ENCODE measurements at places on chromosomes 5 and 9.

GRCh38 chr9:10003047-10003446, 609.8 kb downstream of the PTPRD start:
- peak; percentile 10 for DNase-seq

DNA sequence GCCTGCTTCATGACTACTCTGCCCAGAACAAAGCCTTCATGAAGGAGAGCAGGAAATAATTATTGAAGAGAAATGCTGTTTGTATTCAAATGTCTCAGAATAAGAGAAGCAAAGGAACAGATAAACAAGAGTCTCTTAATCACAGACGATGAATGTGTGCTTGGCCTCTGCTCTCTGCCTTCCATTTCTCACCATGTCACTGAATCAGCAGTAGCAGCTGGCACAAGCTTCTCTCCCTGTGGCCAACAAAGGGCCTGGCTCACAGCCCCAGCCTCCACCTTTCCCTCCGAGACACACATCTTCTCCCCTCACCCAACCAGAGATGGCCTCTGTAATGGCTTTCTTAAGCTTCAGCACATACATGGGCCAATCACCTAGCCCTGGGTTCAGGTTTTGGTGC, 128.1 kb upstream of the SLIT3 start:
- DNase-seq = no peak

DNA sequence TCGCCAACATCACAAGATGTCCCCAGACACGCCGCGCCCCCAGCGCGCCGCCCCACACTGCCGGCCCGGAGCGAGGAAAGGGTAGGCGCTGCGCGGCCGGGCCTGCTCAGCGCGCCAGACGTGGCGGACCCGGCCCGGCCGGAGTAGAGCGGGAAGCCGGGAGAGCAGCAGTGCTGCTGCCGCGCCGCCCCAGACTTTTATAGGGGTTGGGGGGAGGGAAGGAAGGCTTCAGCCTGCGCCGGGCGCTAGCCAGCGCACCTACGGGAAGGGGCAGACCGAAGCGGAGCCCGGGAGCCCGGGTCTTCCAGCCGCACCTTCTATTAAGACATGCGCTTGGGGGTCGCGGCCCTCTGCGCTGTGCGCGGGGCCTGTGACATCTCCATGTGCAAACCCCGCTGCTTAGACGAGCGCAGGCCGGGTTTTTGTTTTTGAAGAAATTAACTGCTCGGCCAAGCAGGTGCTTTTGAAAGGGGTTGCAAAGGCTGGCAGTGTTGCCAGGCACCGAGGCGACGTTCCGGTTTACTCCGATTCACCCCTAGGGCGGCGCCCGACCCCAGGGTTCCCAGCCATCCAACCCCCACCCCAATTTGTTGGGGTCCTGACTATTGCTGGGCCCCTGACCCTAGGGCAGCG, 353 bp upstream of the PAX5 start:
- DNase-seq = no peak

DNA sequence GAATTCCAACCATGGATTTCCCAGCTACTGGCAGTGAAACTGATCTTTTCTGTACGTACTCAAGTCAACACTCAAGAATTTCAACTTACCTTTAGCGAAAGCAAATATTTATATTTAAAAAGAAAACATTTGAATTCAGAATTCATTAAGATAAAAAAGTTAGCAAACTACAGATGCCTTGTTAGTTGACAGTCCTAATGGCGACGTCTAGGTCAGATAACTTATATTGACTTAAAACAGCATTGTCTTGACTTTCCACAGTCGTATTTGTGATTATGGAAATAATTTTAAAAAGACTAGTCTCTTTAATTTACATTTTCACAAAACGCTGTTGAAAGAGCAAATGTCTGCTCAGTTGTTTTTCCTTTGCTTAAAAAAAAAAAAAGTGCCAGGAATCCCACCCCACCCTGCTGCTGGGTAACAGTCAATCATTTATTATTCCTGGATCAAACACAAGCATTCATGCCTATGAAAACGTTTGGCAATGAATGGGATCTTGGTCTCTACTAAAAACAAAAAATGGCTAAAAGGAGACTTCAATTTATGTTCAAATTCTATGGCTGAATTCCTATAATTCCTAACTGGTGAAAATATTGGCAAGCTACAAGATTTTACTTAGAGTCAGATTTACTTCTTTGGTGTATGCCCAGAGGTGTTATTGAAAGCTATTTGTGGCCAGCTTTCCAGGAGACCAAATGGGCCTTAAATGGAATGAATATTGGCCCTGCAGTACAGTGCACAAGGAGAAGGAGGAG, 22.0 kb downstream of the OR2S2 start:
- no peak for DNase-seq

DNA sequence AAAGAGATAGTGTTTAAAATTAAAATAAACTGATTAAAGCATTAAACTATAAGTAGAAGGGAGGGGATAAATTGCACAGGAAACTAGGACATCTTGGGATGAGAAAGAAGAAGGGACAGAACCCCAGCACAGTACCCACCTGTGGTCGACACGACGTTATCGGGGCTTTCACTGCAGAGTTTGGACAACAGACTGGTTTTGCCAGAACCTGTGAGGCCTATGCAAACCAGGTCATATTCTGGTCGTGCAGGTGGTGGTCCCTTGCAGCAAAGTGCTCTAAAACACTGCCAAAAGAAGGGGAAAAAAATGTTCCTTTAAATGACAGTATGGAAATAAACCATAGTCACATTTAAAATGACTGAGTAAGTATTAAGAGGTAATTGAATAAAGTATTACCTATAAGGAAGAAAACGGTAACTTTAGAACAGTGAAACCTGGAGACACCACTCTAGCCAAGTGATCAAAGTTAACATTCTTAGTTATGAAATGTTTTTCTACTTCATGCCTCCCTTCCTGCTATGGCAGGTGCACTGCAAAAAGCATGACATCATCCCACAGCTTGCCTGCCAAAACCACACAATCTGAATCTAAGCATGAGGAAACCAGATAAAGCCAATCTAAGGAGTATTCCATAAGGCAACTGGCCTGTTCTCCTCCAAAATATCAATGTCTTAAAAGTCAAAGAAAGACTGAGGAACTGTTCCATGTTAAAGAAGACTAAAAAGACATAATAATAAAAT, 138.6 kb downstream of the ARL15 start:
- DNase-seq = peak; percentile 71

DNA sequence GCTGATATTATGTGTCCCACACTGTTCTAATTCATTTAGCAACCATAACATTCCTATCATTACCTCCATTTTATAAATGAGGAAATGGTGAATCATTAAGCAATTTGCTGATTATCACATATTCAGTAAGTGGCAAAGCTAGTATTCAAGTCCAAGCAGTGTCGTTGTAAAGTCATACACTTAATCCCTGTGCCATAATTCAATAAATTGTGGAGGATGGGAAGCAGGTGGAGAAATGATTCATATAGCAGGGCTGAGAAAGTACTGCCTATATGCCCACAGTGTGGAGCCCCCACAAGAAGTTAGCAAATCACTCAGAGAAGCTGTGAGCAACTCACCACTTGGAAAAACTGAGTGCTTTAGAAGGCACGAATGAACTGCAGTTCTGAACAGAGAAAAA, 691.0 kb downstream of the PTPRD start:
- peak; percentile 19 for DNase-seq

- DNase-seq = no peak
Observed at GRCh38 chr5:130350131-130350530, 445.9 kb downstream of the CHSY3 start.

DNA sequence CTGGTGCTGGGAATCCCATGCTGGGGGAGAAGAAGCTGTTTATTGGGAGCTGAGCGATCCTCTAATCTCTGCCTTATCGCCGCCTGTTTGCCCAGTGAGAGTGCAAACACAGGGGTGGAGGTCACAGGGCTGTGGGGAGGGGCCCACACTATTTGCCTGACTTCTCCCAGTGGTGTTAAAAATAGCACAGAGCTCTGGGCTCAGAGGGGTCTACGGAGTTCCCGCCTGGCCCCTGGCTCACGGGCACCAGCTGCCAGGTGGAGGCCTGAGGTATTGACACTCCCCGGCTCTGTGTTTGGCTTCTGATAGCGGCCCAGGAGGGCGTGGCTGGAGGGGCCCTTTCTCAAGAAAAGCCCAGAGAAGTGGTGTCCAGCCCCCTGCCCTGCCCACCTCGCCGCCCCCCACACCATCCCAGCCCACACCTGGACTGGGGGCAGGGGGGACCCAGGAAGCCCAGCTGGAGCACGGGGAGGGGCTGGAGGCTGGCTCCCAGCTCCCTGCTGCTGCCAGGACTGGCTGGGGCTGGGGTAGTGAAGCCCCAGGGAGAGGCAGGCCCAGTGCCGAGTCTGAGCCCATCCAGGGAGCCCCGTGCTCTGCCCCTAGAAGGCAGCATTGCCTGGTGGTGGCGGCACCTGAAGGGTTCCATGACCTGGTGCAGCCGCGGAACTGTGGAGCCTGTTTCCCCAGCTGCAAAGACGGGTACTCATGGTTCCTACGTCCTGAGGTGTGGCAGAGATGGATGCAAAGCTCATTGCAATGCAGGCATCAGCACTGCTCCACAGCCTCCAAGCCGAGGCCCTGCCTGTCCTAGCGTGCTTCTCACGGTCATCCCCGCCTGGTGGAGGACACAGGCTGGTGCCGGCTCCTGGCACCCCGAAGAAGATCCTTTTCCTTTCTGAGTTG, 35.7 kb upstream of the EGFL7 start:
- peak; percentile 47 for DNase-seq

DNA sequence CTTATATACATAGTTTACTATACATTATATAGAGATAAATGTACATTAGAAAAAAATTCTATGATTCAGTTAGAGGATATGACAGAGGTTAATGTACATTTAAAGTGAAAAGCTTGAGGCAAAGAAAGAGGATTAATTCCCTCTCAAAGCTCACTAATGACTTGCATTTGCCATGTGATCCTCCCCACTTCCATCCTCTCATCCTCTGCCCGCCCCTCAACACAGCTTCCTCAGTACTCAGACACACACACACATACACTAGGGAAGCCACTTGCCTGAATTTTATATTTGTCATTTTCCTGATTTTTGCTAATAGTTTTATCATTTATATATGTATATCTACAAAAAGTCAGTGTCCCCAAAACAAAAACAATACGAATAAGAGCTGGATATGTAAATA, 764.5 kb downstream of the EFNA5 start:
- no peak for DNase-seq

DNA sequence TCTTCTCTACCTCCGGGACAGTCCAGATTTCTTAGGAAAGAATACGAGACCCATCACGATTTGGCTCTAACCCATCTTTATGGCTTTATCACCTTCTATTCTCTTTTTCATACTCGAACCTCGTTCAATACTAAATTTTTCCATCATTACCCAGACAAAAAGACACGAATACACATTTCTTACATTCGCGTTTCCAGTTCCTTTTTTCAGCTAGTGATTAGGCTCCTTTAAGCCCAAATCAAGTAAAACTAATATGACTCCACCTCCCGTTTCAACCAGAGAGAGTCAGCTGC, 506 bp downstream of the ZBTB6 start:
- no peak for DNase-seq

DNA sequence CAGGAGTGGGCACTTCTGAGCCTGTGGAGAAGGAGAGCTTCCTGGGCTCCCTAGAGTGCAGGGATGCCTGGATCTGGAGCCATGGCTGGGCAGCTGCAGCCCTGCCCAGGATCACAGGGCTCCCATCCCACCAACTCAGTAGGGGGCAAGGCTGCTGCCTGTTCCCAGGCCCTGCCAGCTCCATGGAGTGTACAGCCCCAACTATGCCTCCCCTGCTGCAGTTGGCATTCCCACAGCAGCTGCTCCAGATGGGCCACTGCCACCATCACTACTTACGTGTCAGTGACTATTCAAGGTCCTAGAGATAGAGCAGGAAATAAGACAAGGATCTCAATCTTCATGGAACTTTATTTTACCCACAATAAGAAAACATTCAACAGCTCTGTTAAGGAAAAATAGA, 107.1 kb upstream of the TNPO1 start:
- DNase-seq = no peak

All from bronchial epithelial cell (primary cell).